ENCODE measurements at places on chromosomes 7 and 10.

DNA sequence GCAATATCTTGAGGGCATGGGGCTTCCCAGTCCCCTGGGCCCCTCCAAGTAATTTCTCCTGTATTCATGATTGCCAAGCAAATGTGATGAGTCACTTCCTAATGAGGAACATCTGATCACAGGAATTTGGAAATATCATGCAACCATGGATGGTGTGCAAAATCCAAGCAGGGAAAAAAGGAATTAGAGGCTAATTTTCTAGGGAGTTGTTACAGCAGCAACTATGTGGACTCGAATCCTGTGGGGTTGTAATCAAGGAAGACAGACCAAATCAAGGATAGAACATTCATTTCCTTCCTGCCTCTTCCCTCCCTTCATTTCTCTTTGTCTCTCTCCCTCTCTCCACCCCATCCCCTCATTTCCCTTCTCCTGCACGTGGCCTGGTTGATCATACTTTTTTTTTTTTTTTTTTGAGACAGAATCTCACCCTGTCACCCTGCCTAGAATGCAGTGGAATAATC, 23.9 kb upstream of the AGFG2 start:
- H3K4me1 ChIP-seq: peaks cover 9% of the 10 kb centered on the region
- no peak for DNase-seq
- no peak overlapping the region for H3K4me3 ChIP-seq
- H3K27ac ChIP-seq: no peak overlapping the region
- no peaks in the 10 kb centered on the region for H3K27me3 ChIP-seq

GRCh38 chr7:24597014-24597413, 23.8 kb downstream of the PALS2 start:
- H3K27me3 ChIP-seq: no peaks in the 10 kb centered on the region
- H3K27ac ChIP-seq: no peak overlapping the region
- no peaks in the 10 kb centered on the region for H3K36me3 ChIP-seq
- no peaks in the 10 kb centered on the region for H3K4me1 ChIP-seq

DNA sequence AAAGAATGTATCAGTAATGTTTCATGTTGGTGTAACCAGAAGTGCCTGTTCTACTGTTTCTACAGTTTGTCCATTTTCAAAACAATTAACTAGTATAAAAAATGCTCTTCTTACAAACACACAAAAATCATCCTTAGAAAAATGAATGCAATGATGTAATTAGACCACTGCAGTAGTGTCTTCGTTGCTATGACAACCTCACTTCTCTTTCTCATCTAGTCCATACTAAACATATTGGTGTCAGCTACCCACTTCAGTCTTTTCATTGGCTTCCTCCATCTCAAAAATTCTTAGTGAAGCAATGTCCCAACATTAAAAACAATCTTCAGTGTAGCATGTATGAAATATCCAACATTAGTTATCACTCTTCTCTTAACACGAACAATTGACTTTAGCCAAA, 1265.8 kb downstream of the REEP3 start:
- no peak overlapping the region for H3K27ac ChIP-seq
- no peaks in the 10 kb centered on the region for H3K36me3 ChIP-seq
- H3K27me3 ChIP-seq: no peaks in the 10 kb centered on the region
- no peak overlapping the region for H3K4me3 ChIP-seq

DNA sequence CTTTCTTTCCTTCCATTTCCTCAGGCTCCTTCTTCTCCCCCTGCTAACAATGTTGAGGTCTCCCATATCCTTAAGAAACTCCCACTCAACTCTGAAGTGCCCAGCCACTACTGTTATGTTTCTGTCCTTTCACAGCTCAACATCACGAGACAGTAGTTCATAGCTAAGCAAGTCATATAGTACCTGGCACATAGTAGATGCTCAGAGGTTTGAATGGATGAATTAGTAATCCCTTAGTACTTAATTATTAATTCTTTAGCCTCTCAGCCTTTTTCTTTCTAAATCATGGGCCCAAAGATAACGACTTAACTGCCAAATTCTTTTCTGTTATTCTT, 22.6 kb downstream of the CSGALNACT2 start:
- H3K36me3 ChIP-seq: no peaks in the 10 kb centered on the region
- no peak overlapping the region for H3K27ac ChIP-seq
- no peak for DNase-seq
- H3K4me3 ChIP-seq: no peak overlapping the region
- no peaks in the 10 kb centered on the region for H3K4me1 ChIP-seq
- H3K27me3 ChIP-seq: no peaks in the 10 kb centered on the region

GRCh38 chr7:154472343-154472742, 420.1 kb downstream of the DPP6 start:
- DNase-seq: no peak
- H3K27me3 ChIP-seq: no peaks in the 10 kb centered on the region
- no peaks in the 10 kb centered on the region for H3K4me1 ChIP-seq
- no peak overlapping the region for H3K4me3 ChIP-seq
- H3K36me3 ChIP-seq: no peaks in the 10 kb centered on the region
- H3K27ac ChIP-seq: no peak overlapping the region

- no peak overlapping the region for H3K27ac ChIP-seq
- peaks cover 14% of the 10 kb centered on the region for H3K4me1 ChIP-seq
- H3K4me3 ChIP-seq: peak overlapping the region; percentile 55
- no peak for DNase-seq
- H3K27me3 ChIP-seq: peaks cover 7% of the 10 kb centered on the region
Observed at GRCh38 chr7:32941681-32942414, 15.4 kb upstream of the FKBP9 start.

Data from T-cell (primary cell).